ENCODE measurements at places on chromosomes 6 and 20. TPM values are rescaled to one million over a fixed set of nuclear protein-coding genes. Genes with fewer than 3 reads are reported as not detected.

The B3GAT2 gene
- total RNA-seq = 8.1 TPM

The MEI4 gene
- total RNA-seq = 0.86 TPM

The RGS17 gene
- total RNA-seq = 11.5 TPM

The RAMACL gene
- total RNA-seq = 9.5 TPM

The REM1 gene
- total RNA-seq = 2.8 TPM

The MICB gene
- total RNA-seq = 3.6 TPM

The OLIG3 gene
- total RNA-seq = 75.1 TPM

The GLO1 gene
- total RNA-seq = 51.6 TPM

The FOXC1 gene
- total RNA-seq = 3.3 TPM

The FGD2 gene
- not detected for total RNA-seq

The PRSS16 gene
- 0.64 TPM for total RNA-seq

The TSPO2 gene
- not detected for total RNA-seq

The DLK2 gene
- 2.2 TPM for total RNA-seq

All from glutamatergic neuron (in vitro differentiated cells).